ENCODE measurements at places on chromosomes 6 and 20.

GRCh38 chr6:157570752-157571151, 189.8 kb downstream of the ZDHHC14 start:
- no peak for DNase-seq

DNA sequence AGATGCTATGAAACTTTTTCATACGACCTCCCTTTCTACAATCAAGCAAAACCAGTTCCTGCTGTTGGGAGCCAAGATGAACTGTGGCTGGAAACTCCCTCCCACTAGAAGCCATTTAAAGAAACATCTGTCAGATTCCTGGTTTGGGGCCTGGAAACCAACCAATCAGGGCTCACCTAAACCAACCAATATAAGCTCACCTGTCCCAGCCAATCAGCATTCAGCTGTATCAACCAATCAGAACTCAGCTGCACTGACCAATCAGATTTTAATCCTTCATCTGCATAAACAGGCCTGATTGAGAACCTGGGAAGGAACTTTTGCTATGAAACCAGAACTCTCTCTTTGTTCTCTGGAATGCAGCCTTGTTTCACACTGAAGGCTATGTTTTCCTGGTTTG, 42.4 kb downstream of the SNX14 start:
- no peak for DNase-seq

GRCh38 chr6:40042232-40042631, 108.0 kb upstream of the MOCS1 start:
- no peak for DNase-seq

- DNase-seq, result no peak
These were observed 10.6 kb downstream of the REM1 start for GRCh38 chr20:31485450-31486339.

DNA sequence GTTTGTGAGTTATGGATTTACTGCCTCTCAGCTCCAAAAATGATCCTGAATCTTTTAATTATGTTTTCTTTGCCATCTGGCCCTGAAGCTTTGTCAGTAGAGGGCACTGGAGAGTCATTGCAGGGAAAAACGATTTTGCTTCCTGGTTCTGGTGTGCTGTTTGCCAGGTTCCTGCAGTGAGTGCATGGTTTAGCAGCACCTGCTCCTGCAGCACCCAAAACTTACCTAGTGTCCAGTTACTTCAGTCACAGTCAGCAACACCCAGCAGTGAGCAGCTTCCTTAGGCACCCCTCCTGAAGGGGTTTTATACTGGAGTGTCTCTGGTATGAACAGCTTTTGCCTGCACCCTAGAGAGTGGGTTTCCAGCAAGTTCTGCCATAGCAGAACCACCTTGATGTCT, 6.0 kb upstream of the TRIM26 start:
- no peak for DNase-seq

DNA sequence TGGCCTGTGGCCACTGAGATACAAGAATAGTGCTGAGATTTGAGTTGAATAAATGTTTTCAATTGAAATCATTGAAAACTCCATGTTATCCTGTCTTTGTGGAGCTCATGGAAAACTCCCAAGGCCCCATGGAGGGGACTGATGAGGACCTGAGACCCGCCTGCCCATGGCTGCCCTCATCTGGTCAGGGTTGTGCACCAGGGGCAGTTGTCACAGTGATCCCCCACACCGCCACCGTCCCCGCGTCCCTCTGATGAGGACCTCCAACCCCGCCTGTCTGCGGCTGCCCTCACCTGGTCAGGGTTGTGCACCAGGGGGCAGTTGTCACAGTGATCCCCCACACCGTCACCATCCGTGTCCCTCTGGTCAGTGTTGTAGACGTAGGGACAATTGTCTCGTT, 27.8 kb downstream of the THBS2 start:
- no peak for DNase-seq

Data from skeletal muscle cell (primary cell).